ENCODE measurements at places on chromosomes 12 and 14. TPM values are rescaled to one million over a fixed set of nuclear protein-coding genes. Genes with fewer than 3 reads are reported as not detected.

DNA sequence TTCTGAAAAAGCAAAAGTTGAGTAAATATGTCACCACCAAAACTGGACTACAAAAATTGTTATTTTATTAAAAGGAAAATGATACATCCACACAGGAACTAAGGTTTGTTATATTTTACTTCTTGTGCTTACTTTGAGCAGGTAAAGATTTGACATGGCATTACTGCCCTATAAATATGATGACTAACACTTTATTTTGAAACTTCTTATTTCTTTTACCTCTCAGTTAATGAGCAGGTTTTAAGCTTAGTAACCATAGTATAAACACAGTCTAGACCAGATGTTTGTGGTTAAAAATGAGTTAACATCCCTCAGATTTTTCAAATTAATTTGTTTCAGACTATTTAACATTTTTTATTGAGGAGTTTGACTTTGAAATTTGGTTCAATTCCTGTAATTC lies 862.5 kb upstream of the USP15 start:
- no peak overlapping the region for H3K27ac ChIP-seq
- H3K27me3 ChIP-seq, result no peaks in the 10 kb centered on the region
- DNase-seq, result no peak

DNA sequence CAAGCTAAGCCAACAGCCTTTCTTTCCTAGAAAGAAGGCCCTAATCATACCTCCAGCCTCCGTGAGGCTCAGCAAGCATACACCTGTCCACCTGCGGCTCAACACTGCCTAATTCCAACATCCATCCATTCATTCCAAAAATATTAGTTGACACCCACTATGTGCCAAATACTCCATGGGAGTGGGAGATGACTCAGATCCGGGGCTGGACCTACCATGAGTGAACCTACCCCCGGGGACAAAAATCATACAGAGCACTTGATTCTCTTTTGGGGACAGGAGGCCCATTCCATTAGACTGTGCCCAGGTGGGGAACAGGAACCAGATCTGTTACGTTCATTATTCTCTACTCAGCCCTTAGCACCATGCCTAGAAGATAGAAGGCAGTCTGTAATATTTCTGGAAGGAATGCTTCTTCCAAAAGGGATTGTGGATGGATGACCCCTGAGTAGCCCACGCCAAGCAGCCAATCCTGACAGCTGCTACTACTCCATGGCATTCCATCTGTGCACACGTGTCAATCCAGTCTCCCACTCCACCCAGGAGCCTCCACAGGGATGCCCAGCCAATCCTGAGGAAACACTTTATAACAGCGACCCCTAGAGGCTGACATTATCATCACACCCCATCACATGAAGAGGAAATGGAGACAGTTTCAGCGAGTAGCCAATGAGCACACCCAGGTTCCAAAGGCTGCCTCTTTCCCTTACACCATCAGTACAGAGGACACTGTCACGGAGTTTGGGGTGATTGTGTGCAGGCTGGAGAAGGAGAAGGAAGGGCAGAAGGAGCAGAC lies 170.7 kb downstream of the ESRRB start:
- H3K4me3 ChIP-seq, result no peak overlapping the region
- H3K36me3 ChIP-seq, result no peaks in the 10 kb centered on the region
- no peaks in the 10 kb centered on the region for H3K4me1 ChIP-seq
- H3K27ac ChIP-seq, result no peak overlapping the region
- DNase-seq, result no peak
- no peaks in the 10 kb centered on the region for H3K27me3 ChIP-seq

RPS6KL1 gene
- 2.9 TPM for total RNA-seq

DNA sequence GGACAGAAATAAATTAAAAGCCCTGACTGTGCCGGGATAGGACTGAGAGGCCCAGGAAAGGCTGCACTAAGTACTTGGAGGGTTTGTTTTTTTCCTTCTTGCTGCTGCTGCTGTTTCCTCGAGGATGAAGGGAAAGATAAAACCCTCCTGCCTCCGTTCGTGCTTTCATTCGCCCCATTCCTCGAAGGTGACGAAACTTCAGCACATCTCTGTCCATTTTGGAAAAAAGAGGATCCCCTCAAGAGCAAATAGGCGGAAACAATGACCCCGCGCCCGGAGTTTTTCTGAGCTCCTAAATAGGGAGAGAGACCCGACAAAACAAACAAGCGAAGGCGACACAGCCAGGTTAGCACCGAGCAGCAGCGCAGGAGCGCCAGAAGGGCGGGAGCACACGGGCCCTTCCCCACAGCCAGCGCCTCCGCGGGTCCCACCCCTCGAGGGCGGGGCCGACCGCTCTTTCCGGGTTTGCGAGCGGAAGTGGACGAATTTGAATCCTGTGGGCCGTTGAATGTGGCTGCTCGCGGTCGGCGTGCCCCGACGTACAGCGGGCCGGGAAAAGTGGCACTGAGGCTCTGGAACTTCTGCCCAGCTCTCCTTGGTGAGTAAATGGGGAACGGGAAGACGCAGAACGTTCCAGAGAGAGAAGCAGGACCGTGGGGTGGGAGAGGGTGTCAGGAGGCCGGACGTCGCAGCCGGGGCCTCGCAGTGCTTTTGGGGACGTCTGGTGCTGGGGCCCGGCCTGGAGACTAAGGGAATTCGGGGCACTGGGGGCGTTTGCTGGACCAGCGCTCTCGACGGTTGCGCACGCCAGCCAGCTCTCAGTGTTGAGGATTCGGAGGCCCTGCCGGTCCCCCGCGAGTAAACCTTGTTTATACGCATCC lies at the start of gene G2E3:
G2E3 (plus strand) TSS at position 484 of the 881 bp plus-strand sequence. CDS start 21,922 bp downstream, outside the sequence.
- H3K4me1 ChIP-seq, result no peaks in the 10 kb centered on the region
- H3K4me3 ChIP-seq, result peak within 1 kb of the TSS; percentile 75
- no peaks in the 10 kb centered on the region for H3K36me3 ChIP-seq
- no peaks in the 10 kb centered on the region for H3K27me3 ChIP-seq

GRCh38 chr12:52391618-52392002 lies 6.2 kb upstream of the KRT84 start:
- peak overlapping the region; percentile 81 for H3K27ac ChIP-seq
- H3K4me1 ChIP-seq, result peaks cover 3% of the 10 kb centered on the region
- no peaks in the 10 kb centered on the region for H3K36me3 ChIP-seq
- peak; percentile 35 for DNase-seq
- H3K4me3 ChIP-seq, result no peak overlapping the region
- H3K27me3 ChIP-seq, result no peaks in the 10 kb centered on the region

- H3K4me1 ChIP-seq, result no peaks in the 10 kb centered on the region
- H3K4me3 ChIP-seq, result no peak overlapping the region
- H3K27ac ChIP-seq, result no peak overlapping the region
- no peak for DNase-seq
These were observed 272.5 kb downstream of the SLC15A4 start for GRCh38 chr12:128551266-128551665.

SLC10A1 gene
- total RNA-seq, result not detected

DNA sequence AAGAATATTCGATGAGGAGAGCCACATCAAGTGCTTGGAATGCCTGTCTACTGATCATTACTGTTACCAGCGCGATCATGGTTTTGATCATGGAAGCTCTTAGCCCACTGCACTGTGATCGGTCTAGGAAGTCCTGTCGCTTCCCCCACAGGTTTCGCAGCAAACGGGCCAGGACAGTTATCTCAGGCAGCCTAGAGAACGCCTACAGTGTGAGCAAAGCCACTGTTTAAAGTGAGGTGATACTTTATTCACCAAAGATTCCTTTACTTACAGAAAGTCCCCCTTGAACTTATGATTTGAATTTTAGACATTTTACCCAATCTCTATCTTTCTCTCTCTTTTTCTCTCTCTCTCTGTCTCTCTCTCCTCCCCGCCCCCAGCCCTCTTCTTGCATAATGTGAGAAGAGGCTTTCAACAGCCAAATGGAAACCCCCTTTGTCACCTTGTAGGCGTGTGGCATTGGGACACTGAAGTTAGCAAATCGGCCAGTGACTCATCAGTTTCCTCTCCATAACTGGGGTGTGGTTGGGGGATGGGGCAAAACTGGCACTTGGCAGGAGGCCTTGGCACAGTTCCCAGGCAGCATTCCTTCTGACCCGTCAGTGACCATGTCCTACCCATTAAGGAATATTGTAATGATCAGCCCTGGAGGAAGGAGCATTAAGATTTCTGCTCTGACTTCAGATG lies 214.8 kb downstream of the CHST11 start:
- H3K4me3 ChIP-seq, result no peak overlapping the region
- peak overlapping the region; percentile 60 for H3K27ac ChIP-seq
- H3K36me3 ChIP-seq, result no peaks in the 10 kb centered on the region
- DNase-seq, result peak; percentile 88
- peaks cover 11% of the 10 kb centered on the region for H3K4me1 ChIP-seq

- H3K4me1 ChIP-seq, result no peaks in the 10 kb centered on the region
- no peaks in the 10 kb centered on the region for H3K27me3 ChIP-seq
- no peak overlapping the region for H3K4me3 ChIP-seq
- no peak overlapping the region for H3K27ac ChIP-seq
These were observed 114.3 kb downstream of the KSR2 start for GRCh38 chr12:117854339-117855012.

DNA sequence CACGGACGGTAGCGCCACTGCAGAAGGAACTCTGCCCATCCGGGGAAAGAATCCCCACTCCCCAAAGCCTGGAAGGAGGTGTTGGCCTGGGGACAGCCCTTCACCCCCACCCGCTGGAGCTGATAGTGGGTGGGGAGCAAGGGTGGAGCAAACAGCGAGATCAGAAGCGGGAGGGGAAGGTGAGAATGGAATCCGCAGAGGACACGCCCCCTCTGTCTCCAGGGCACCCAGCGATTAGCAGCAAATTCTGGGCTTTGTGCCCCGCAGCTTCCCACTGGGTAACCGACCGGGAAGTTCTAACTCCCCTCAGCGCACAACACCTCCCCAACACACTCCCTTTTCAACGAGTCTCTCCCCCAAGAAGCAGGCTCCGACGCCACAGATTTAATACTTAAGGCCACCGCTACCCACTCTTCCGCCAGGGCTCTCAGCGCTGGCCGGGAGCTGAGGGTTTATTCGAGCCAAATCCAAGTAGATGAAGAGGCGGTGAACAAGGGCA lies 1.4 kb downstream of the SLC25A29 start:
- H3K36me3 ChIP-seq, result no peaks in the 10 kb centered on the region
- no peak for DNase-seq
- H3K27ac ChIP-seq, result peak overlapping the region; percentile 90
- peak overlapping the region; percentile 85 for H3K4me3 ChIP-seq

- H3K4me1 ChIP-seq, result no peaks in the 10 kb centered on the region
- DNase-seq, result no peak
- H3K27ac ChIP-seq, result peak overlapping the region; percentile 51
- H3K4me3 ChIP-seq, result no peak overlapping the region
These were observed 14.6 kb upstream of the DDHD1 start for GRCh38 chr14:53167602-53168328.

- no peak overlapping the region for H3K4me3 ChIP-seq
- H3K4me1 ChIP-seq, result no peaks in the 10 kb centered on the region
- no peaks in the 10 kb centered on the region for H3K27me3 ChIP-seq
- DNase-seq, result no peak
- H3K36me3 ChIP-seq, result no peaks in the 10 kb centered on the region
These were observed 114.0 kb downstream of the ALX1 start for GRCh38 chr12:85394065-85394464.

GRCh38 chr12:94762943-94763342 lies 112.6 kb upstream of the TMCC3 start:
- no peak overlapping the region for H3K27ac ChIP-seq
- no peaks in the 10 kb centered on the region for H3K36me3 ChIP-seq
- H3K4me3 ChIP-seq, result no peak overlapping the region
- no peaks in the 10 kb centered on the region for H3K27me3 ChIP-seq
- no peaks in the 10 kb centered on the region for H3K4me1 ChIP-seq
- DNase-seq, result no peak

GRCh38 chr14:50093496-50093895 lies 22.9 kb downstream of the VCPKMT start:
- H3K27ac ChIP-seq, result no peak overlapping the region
- DNase-seq, result no peak
- no peaks in the 10 kb centered on the region for H3K36me3 ChIP-seq
- no peaks in the 10 kb centered on the region for H3K4me1 ChIP-seq

DNA sequence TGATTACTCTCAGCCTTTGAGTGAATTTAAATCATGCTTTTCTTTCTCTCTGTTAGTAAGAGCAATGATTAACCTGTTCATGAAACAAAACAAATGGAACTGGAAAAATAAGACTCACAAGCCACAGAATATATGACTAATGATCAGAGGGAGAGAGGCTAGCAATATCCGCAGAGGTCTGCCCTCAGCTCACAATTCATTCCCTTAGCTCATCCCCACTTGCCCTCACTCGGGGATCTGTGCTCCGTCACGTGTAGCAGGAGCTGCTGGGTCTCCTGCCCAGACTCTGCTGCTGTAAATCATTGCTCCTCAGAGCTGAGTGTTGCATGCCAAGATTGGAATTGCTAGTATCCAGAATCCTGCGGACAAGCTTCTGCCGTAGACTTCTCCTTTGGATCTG lies 53.1 kb upstream of the GNG2 start:
- no peaks in the 10 kb centered on the region for H3K27me3 ChIP-seq
- DNase-seq, result no peak
- H3K4me3 ChIP-seq, result no peak overlapping the region
- H3K27ac ChIP-seq, result no peak overlapping the region

- no peak overlapping the region for H3K4me3 ChIP-seq
- DNase-seq, result no peak
- H3K4me1 ChIP-seq, result no peaks in the 10 kb centered on the region
- H3K27me3 ChIP-seq, result no peaks in the 10 kb centered on the region
- H3K36me3 ChIP-seq, result no peaks in the 10 kb centered on the region
- H3K27ac ChIP-seq, result no peak overlapping the region
These were observed 44.5 kb downstream of the CHGA start for GRCh38 chr14:92967346-92967926.

GZMH gene
- total RNA-seq, result 1.3 TPM
